ENCODE measurements at places on chromosomes 5 and 9. TPM values are rescaled to one million over a fixed set of nuclear protein-coding genes. Genes with fewer than 3 reads are reported as not detected.

GRCh38 chr9:35481347-35481975 lies 8.4 kb upstream of the RUSC2 start:
- no peak overlapping the region for H3K27ac ChIP-seq
- peaks cover 17% of the 10 kb centered on the region for H3K27me3 ChIP-seq
- no peaks in the 10 kb centered on the region for H3K4me1 ChIP-seq
- DNase-seq, result peak; percentile 15
- no peaks in the 10 kb centered on the region for H3K36me3 ChIP-seq
- no peak overlapping the region for H3K4me3 ChIP-seq

The SH3TC2 gene
- not detected for total RNA-seq

DNA sequence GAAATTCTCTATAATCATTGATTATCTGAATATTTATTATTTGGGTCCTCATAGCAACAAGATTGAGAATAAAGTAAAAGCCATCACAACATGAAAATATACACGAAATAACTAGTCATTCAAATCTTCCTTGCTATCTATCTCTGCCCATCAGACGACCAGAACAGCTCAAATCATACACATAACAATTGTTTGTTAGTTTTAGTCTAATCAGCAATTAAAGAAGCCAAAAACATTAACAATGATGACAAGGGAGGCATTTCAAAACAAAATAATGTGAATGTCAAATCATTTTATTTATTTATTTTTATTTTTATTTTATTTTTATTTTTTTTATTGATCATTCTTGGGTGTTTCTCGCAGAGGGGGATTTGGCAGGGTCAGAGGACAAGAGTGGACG lies 106.0 kb upstream of the BNC2 start:
- no peak overlapping the region for H3K4me3 ChIP-seq
- no peaks in the 10 kb centered on the region for H3K27me3 ChIP-seq
- no peaks in the 10 kb centered on the region for H3K36me3 ChIP-seq
- H3K27ac ChIP-seq, result no peak overlapping the region
- no peaks in the 10 kb centered on the region for H3K4me1 ChIP-seq

The AP3B1 gene
- 33.1 TPM for total RNA-seq

- H3K27me3 ChIP-seq, result no peaks in the 10 kb centered on the region
- peak overlapping the region; percentile 96 for H3K27ac ChIP-seq
- H3K4me3 ChIP-seq, result peak overlapping the region; percentile 99
- H3K4me1 ChIP-seq, result peaks cover 87% of the 10 kb centered on the region
- no peak for DNase-seq
Measured at GRCh38 chr5:134125039-134126015, 10.8 kb downstream of the TCF7 start.

The ACER2 gene
- 5.5 TPM for total RNA-seq

- H3K4me3 ChIP-seq, result peak overlapping the region; percentile 91
- H3K36me3 ChIP-seq, result peaks cover 4% of the 10 kb centered on the region
- peaks cover 40% of the 10 kb centered on the region for H3K27me3 ChIP-seq
- H3K4me1 ChIP-seq, result peaks cover 39% of the 10 kb centered on the region
- H3K27ac ChIP-seq, result no peak overlapping the region
Measured at GRCh38 chr9:74498621-74499095, 1.5 kb downstream of the RORB start.

The OTULINL gene
- 47.0 TPM for total RNA-seq

DNA sequence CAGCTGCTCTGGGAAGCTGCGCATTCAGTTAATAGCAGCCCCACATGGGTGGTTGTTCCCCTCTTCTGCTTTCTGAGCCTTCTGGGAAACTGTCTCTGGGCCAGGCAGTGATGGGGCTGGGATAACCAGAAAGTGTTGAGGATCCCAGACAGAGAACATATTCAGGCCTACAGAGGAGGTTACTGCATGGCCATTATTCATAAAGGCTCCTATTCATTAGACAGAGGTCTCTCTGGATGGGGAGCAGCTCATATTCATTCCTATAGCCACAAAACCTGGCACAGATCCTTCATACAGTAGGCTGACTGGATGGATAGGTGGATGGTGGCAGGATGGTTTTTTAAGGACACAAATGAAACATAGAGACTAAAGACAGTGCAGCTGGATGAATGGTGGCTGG lies 76.3 kb downstream of the HSPA4 start:
- no peaks in the 10 kb centered on the region for H3K36me3 ChIP-seq
- H3K4me1 ChIP-seq, result no peaks in the 10 kb centered on the region
- DNase-seq, result no peak
- H3K4me3 ChIP-seq, result no peak overlapping the region

The DNAI1 gene
- total RNA-seq, result not detected

- no peak for DNase-seq
- no peaks in the 10 kb centered on the region for H3K27me3 ChIP-seq
- H3K36me3 ChIP-seq, result no peaks in the 10 kb centered on the region
- no peaks in the 10 kb centered on the region for H3K4me1 ChIP-seq
- H3K4me3 ChIP-seq, result no peak overlapping the region
Measured at GRCh38 chr5:93022211-93022610, 558.8 kb downstream of the NR2F1-AS1 start.

The SLCO6A1 gene
- not detected for total RNA-seq

The SYK gene
- total RNA-seq, result 7.5 TPM

The CCNO gene
- not detected for total RNA-seq

The NAIP gene
- 21.4 TPM for total RNA-seq

The MYOZ3 gene
- not detected for total RNA-seq

DNA sequence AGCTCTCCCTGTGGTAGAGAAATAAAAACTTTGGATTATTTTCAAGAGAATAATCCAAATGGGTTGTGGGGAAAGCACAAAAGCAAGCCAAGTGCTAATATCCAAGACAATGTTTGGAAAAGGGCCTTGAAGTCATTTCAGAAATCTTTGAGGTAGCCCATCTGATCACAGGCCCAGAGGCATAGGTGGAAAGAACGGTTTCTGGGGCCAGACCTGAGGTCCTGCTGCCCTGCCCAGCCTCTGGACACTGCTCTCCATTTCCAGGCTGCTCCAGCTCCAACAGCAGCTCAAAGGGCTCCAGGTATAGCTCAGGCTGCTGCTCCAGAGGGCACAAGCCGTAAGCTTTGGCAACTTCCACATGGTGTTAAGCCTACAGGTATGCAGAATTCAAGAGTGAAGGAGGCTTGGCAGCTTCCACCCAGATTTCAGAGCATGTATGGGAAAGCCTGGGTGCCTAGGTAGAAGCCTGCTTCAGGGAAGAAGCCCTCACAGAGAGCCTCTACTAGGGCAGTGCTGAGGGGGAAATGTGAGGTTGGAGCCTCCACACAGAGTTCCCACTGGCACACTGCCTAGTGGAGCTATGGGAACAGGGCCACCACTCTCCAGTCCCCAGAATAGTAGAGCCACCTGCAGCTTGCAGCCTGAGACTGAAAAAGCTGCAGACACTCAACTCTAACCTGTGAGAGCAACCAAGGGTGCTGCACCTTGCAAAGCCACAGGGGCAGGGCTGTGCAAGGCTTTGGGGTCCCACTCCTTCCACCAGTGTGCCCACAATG lies 133.1 kb downstream of the PIK3R1 start:
- DNase-seq, result no peak
- H3K4me3 ChIP-seq, result no peak overlapping the region
- no peaks in the 10 kb centered on the region for H3K36me3 ChIP-seq
- H3K4me1 ChIP-seq, result peaks cover 19% of the 10 kb centered on the region
- H3K27me3 ChIP-seq, result no peaks in the 10 kb centered on the region

- no peak overlapping the region for H3K4me3 ChIP-seq
- H3K36me3 ChIP-seq, result no peaks in the 10 kb centered on the region
- DNase-seq, result no peak
Measured at GRCh38 chr5:148806520-148806931, 19.9 kb upstream of the ADRB2 start.

The SH3PXD2B gene
- total RNA-seq, result 0.55 TPM

GRCh38 chr5:114500756-114501155 lies 138.9 kb downstream of the KCNN2 start:
- no peak for DNase-seq
- no peaks in the 10 kb centered on the region for H3K36me3 ChIP-seq
- H3K27me3 ChIP-seq, result peaks cover 2% of the 10 kb centered on the region
- no peaks in the 10 kb centered on the region for H3K4me1 ChIP-seq

- no peak overlapping the region for H3K4me3 ChIP-seq
- DNase-seq, result no peak
- no peaks in the 10 kb centered on the region for H3K4me1 ChIP-seq
- H3K27me3 ChIP-seq, result no peaks in the 10 kb centered on the region
Measured at GRCh38 chr5:19853616-19854240, 134.3 kb downstream of the CDH18 start.

DNA sequence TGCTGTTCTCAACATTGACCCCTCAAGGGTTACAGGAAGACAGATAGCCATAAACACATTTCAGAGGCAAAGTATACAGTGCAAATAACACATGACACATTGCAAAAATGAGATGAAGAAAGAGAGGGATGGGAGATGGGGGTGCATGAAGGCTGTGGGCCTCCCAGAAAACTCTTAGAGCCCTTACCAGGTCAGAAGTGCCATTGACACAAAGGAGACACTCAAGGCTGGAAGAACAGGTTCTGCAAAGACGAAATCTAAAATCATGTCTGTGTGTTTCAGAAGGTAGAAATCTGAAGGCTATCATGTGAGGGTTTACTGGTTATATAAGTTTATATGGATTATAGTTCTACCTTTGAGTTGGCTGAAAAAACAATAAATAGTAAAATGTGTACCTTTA lies 318.8 kb downstream of the BNC2 start:
- no peaks in the 10 kb centered on the region for H3K27me3 ChIP-seq
- no peaks in the 10 kb centered on the region for H3K4me1 ChIP-seq
- DNase-seq, result no peak

DNA sequence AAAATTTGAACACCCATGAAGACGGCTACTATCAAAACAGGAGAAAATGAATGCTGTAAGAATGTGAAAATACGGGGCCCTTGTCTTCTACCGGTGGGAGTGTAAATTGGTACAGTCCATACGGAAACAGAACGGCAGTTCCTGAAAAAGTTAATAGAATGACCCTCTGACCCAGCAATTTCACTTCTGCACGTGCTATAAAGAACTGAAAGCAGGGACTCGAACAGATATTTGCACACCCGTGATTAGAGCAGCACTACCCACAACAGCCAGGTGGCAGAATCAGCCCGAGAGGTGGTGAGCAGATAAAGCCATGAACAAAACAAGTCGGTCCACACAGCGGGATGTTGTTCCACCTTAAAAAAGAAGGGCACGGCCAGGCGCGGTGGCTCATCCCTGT lies 22.6 kb upstream of the SLC12A7 start:
- no peaks in the 10 kb centered on the region for H3K4me1 ChIP-seq
- DNase-seq, result no peak
- no peaks in the 10 kb centered on the region for H3K27me3 ChIP-seq
- no peak overlapping the region for H3K4me3 ChIP-seq

GRCh38 chr9:90088856-90089255 lies 484.0 kb downstream of the GADD45G start:
- H3K27ac ChIP-seq, result no peak overlapping the region
- no peaks in the 10 kb centered on the region for H3K36me3 ChIP-seq
- H3K27me3 ChIP-seq, result peaks cover 15% of the 10 kb centered on the region

DNA sequence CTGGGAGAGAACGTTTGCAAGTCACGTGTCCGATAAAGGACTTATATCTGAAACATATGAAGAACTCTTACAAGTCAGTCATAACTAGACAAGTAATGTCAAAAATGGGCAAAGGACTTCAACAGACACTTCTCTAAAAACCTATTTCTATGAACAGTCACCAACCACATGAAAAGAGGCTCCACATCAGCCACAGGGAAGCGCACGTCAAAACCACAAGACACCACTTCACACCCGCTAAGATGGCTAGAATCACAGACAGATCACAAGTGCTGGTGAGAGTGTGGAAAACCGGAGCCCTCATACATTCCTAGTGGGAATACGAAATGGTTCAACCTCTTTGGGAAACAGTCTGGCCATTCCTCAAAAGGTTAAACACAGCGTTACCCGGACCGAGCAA lies 11.5 kb upstream of the CARD9 start:
- DNase-seq, result no peak
- peaks cover 4% of the 10 kb centered on the region for H3K36me3 ChIP-seq
- H3K27me3 ChIP-seq, result no peaks in the 10 kb centered on the region

The PDE8B gene
- not detected for total RNA-seq

- peaks cover 12% of the 10 kb centered on the region for H3K4me1 ChIP-seq
- no peak for DNase-seq
- no peak overlapping the region for H3K4me3 ChIP-seq
- no peaks in the 10 kb centered on the region for H3K36me3 ChIP-seq
- no peak overlapping the region for H3K27ac ChIP-seq
Measured at GRCh38 chr5:135436951-135437418, 10.2 kb downstream of the DCANP1 start.

Measured in naive thymus-derived CD8-positive, alpha-beta T cell (primary cell).